ENCODE measurements at places on chromosomes 2 and 18.

DNA sequence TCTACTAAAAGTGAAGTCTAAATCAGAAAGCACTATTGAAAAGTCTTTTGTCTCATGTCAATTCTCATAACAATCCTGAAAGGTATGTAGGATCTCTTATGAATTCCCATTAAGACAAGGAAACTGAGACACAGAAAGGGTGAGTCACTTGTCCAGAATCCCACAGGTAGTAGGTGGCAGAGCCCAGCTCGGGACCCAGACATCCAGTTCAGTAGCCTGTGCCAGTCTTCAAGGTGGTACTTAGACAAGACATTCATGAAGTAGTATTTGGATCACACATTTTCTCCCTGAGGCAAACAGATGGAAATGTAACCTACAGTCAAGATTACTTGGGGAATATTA, 14.8 kb upstream of the PARD3B start:
- DNase-seq, result no peak

DNA sequence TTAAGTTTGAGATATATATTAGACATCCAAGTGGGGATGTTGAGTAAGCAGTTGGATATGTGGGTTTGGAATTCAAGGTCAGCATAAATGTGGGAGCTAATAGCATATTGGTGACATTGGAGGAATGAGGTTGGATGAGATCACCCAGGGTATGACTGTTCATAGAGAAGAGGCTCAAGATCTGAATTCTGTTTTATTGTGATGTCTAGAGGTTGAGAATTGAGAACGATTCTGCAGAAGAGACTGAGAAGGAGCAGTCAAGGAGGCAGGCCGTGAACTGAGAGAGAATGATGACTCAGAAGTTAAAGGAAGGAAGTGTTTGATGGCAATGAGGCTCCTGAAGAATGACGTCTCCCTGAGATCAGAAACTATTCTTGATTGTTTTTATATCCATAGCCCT, 5.9 kb downstream of the SERPINB11 start:
- DNase-seq, result no peak

- DNase-seq, result no peak
Observed at GRCh38 chr18:70246061-70246466, 40.6 kb upstream of the RTTN start.

GRCh38 chr2:98664323-98664722, 55.9 kb downstream of the UNC50 start:
- DNase-seq, result no peak

- no peak for DNase-seq
Observed at GRCh38 chr2:145598434-145598833, 1078.5 kb upstream of the ZEB2 start.

DNA sequence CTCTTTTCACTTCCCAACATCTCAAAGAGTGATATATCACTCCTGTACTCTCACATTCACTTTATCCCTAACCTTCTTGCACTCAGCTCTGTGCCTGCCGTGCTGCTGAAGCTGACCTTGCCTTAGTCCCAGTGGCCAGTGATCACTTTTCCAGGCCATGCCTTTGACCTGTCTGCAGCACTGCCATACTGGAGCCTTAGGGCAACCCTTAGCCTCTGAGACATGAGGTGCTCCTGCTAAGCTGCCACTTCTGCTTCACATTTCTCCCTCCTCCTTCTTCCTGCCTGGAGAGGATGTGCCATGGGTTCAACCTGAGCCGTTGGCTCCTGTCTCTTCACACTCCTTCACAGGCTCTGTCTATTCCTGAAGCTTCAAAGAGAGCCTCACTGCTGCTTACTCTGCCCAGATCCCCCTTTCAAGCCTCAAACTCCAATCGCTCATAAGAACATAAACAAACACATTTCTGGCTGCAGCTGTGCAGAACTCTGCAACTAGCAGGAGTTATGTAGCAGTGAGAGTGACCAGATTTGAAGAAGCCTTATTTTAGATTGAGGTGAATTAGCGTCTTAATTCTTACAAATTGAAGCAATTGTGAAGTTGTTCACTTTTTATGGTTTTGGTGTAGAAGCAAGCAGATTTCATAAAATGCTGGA, 716.2 kb upstream of the FANCL start:
- no peak for DNase-seq

DNA sequence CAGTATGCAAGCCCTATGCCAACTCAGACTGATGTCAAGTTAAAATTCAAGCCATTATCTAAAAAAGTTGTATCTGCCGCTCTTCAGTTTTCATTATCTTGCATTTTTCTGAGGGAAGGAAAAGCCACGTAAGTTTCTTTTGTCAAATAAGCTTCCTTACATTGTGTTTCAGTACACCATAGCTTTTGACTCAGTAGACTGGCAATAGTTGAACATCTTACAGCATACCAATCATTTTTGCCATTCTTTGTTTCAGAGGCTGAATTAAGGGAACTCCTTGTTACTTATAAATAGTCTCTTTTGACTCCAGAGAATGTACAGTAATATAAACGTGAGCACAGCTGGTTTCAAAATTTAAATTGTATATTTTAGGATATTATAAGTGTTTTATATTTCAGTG, 120.6 kb downstream of the EHBP1 start:
- no peak for DNase-seq

DNA sequence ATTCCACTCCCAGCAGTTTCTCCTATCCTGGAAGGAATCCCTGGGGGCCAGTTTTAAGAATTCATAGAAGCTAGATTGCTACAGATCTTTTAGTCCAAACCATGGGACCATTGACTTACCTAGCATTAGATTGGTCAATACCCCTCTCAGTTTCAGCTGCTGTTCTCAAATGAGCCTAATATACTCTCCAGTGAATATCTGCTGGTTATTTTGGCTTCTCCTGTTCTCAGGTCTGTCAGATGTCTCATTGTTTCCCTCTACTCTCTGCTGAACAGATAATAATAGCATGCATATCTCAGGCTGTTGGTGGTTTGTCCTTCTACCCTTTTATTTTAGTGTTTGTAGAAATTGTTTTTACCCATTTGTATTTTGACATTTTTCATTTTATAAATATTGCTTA, 99.5 kb downstream of the FHOD3 start:
- DNase-seq, result no peak

DNA sequence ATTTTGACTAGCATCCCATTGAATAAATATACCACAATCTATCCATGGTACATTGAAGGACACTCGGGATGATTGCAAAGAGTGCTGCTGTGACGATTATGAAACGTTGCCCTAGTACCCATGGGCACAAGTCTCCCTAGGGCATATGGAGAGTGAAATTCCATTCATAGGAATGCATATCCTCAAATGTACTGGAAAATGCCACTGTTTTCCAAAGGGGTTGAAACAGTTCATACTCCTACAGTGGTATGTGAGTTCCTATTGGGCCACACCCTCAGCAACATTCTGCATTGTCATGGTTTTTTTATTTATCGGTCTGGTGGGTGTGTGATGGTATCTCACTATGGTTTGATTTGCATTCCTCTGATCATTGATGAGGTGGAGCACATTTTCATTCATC, 130.6 kb downstream of the TWIST2 start:
- no peak for DNase-seq

DNA sequence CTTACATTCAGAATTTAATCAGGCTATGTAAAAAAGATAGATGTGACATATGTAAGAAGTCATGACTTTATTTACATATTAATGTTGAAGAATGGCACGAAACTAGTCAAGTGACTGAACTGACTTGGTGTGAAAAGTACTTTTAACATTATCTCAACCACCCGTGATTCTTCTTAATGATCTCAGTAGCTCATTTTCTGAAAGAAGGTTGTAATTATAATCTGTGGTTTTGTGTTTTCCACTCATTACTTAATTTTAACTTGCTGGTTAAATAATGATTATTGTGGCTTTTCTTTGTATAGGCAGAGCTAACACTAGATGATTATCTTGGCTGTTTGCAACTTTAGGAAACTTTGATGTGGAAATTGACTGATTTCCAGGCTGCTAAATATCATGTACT, 18.5 kb downstream of the KCNJ13 start:
- no peak for DNase-seq

DNA sequence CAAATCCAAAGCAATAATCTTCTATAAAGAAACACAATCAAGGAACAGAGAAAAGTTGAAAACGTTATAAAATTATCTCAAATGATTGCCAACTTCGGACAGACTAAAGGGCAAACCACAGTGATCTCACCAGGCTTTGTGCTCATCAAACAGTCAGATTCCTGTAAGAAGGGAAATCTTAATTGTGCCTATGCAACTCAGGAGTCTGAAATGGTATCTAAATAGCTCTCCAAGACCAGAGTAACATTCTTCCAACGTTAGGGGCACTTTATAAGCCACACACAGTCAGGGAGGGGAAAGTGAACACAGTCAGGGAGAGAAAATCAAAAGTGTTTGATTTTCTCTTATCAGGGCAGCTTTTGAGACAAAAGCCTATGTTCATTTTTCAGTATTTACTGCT, 29.4 kb downstream of the PLEKHM3 start:
- DNase-seq, result no peak

DNA sequence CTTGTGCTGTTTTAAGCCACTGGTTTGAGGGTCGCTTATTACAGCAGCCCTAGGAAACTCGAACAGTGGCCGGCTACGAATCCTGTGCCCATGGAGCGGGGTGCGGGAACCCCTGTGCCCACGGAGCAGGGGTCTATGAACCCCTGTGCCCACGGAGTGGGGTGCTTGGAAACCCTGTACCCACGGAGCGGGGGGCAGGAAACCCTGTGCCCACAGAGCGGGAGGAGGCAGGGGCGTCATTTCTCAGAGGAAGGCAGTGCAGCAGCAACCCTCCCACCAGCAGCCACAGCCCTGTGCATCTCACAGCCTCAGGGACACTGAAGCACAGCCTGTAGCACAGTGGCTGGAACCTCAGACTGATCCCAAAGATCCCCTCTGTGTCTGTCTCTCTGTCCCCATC, 34.2 kb upstream of the GPC1 start:
- DNase-seq, result no peak

GRCh38 chr2:158544998-158545397, 88.2 kb downstream of the PKP4 start:
- DNase-seq, result no peak
